ENCODE measurements at places on chromosomes 5 and 9.

DNA sequence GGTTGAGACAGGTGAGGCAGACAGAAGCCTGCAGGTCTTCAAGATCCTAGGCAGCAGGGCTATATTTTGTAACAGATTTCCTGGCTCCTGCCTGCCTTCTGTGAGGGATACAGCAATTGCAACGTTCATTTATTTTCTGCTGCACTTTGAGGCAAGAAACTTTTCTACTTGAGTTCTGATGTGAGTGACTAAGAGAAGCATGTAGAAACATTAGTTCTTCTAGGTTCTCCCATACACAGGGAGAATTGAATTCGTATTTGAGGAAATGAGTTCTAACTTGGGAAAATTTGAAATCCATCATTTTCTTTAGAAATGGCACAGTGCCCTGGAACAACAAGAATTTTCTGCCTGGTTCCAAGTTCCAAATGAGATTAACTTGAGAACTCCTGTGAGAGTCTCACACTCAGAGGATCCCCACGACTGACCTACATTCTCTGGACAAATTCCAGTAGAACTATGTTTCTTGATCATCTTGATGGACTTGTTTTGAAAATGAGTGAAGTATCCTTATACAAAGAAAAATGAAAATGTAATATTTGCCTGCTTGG, 15.0 kb downstream of the MAMDC2 start:
- no peak for DNase-seq

- DNase-seq = no peak
These were observed 138.7 kb downstream of the UGCG start for GRCh38 chr9:112035166-112035826.

DNA sequence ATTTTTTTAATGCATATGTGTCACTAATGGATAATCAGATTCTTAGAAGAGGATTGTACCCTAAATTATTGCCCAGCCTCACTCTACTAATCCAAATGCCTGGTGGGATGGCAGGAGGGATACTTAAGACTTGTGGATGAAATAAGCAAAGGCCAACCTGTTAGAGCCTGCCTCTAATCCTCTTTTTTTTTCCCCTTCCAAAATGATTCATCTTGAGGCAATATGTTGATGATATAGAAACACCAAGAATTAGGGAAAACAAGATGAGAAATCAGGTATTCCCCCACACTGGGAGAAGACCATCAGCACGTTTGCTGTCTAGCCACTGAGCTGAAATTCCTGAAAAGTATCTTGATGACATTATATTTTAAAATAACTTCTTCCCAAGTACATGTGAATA, 52.0 kb downstream of the RFK start:
- DNase-seq = no peak

DNA sequence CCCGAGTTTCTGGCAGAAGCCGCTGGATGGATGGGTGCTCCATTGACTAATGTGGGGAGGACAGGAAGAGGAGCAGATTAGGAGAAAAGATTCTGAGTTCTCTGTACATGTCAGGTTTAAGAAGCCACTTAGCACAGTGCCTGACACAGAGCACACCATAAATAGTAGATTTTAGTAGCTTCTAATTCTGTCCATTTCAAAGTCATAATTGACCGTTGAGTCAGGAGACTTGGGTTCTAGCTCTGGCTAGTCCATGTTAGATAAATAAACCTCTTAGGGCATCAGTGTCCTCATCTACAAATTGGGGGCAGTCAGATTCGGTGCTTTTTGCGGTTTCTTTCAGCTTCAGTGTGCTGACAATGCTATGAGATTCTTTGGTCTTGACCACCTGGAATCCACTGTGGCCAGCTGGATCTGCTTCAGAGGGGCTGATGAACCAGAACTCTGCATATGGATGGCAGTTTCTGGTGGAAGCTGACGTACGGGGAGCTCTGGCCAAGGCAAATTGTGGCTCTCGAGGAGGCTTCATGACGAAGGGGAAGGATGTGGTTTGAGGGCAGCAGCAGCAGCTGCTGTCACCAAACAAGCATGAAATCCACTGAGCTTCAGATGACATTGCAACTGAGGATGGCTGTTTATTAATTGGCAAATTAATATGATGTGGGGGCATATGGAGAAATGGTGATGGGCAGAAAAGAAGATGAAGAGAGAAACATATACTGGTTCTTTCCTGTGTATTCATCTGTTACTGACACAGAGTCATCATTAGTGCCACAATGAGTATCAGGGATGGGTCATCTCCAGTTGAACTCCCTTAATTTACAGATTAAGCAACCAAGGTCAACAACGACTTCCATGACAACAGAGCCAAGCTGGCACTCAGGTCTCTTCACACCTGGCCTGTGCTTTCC, 134.4 kb downstream of the AOPEP start:
- no peak for DNase-seq

DNA sequence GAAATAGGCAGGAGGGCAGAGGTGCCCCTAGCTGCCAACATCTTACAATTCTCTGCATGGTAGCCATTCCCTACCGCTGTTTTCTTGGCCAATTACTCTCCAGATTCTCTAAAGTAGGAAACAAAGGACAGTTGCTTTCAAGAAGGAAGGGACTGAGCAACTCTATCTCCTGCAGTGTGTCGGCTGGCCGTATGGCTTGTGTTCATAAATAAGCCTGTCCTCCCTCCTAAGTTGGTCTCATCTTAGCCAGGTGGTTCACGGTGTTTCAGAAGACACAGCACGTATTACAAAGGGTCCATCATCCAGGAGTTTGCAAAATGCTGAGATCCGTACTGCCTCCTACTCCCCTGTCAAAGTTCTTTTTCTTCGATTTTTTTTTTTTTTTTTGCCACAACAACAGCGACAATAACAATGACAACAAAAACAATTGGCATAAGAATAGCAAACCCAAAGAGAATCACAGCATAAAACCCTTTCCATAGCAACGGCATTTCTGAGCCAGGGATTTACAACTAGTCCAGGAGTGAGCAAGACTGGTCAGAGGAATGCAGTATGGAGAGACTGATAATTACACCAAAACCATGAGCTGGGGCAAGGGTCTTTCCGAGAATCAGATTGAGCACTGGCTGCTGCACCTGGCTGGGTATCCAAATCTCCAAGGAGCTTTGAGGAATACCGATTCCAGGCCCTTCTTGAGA, 212.8 kb downstream of the SLIT3 start:
- DNase-seq = peak; percentile 51

GRCh38 chr5:158140120-158140731, 281.3 kb upstream of the CLINT1 start:
- no peak for DNase-seq

DNA sequence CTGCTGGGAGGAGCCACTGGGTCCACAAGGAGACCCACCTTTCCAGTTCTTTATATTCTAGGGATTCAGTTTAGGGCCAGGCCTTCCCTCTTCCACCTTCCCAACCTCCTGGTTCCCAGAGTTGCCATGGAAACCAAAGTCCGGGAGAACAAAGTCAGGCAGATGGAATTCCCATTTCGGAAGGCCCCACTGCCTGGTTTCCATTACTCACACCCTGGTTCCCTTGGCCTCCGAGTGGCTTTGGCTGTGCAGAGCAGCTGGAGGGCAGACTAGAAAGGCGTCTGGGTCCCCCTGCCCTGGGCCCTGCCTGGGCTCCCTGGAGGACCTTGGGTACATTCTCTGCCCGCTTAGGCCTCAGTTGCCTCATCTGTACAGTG, 136.1 kb downstream of the RGS3 start:
- peak; percentile 68 for DNase-seq

DNA sequence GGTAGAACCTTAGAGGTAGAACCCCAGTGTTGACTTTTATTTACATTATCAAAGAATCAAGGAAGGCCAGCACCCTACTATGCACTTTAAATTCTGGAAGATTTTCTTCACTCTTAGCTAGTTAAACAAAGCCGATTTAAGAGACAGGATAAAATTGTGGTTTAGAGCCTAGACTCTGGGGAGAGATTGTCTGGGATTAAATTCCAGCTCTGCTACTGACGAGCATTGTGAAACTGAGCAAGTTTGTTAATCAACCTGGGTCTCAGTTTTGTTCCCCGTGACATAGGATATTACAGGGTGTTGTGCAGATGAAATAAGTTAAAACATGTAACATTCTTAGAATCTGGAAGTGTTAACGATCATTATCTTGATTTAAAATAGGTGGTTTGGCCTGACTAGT, 83.5 kb downstream of the FEM1C start:
- DNase-seq = no peak

GRCh38 chr5:80092486-80093107, 57.4 kb downstream of the THBS4 start:
- no peak for DNase-seq

GRCh38 chr9:119092125-119092524, 277.1 kb downstream of the BRINP1 start:
- no peak for DNase-seq

GRCh38 chr5:150440948-150441812, 8.4 kb downstream of the RPS14 start:
- peak; percentile 56 for DNase-seq

- no peak for DNase-seq
These were observed 51.1 kb upstream of the SH3PXD2B start for GRCh38 chr5:172505403-172505759.

DNA sequence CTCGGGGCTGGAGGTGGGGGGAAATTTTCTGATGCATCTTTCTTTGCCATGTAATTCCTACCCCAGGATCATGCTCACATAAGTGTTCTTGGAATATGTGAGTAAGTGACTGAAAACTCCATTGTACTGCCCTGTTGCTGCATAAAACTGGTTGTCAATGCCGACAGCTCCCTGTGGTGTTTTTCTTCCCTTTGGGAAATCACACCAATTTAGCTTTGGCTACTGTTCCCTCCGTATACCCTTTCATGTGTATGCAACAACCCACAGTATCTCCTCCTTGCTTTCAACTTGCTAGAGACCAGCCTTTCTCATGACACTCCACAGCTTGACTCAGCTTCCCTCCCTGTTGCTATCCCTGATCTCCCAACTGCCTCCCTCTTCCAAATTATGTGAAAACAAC, 240.6 kb downstream of the TRIM32 start:
- DNase-seq = peak; percentile 40

GRCh38 chr9:21592063-21592338, 109.9 kb upstream of the IFNE start:
- DNase-seq = no peak

DNA sequence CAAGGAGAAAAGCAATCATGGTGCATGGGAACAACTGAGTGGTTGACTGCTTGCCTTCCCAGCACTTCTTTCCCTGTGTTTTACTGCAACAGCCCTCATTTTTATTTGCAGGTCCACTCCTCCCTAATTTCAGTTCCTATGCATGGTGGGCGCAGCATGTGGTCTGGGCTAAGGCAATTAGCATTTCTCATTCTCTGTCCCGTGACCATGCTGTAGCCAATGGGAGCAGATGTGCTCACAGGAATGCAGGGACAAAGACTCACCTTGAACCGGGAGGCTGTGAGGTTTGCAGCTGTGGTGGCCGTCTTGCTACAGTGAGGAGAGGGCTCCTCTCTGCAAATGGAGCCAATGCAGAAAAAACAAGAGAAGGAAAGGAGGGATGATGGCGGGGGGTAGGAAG, 315.5 kb downstream of the SLIT3 start:
- peak; percentile 25 for DNase-seq

DNA sequence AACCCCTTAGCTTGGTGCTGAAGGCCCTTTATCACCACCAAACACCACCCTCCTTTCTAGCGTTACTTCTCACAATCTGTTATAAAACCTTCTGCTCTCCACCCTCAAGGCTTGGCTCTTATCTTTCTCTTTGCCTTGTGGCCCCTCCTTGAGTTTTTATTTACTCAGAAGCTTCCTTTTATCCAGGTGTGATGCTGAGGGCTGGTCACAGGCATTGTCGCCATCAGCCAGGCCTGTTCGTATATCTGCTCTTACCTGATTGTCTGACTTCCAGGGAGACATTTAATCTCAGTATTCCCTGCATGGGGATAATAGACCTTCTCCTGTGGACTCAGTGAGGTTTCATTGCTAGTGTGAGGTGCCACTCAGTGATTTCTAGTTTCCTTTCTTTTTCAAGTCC, 34.2 kb downstream of the MEGF10 start:
- DNase-seq = no peak

DNA sequence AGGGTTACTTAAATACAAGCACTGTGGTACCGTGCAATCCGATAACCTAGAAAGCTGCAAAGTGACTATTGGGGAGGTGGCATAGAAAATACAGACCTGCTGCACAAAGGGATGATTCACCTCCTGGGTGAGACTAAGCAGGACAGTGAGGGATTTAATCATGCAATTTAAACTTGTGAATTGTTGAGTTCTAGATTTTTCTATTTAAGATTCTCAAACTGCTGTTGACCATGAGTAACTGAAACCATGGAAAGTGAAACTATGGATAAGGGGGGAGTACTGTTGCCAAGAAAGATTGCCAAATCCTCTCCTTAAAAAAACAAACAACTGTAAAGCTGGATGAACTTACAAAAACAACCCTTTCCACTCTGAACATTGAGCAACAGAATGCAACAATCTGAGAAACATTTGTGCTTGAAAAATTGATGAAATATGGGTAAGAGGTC, 61.5 kb upstream of the NUDT12 start:
- no peak for DNase-seq

- no peak for DNase-seq
These were observed 65.1 kb downstream of the BASP1 start for GRCh38 chr5:17282283-17283120.

DNA sequence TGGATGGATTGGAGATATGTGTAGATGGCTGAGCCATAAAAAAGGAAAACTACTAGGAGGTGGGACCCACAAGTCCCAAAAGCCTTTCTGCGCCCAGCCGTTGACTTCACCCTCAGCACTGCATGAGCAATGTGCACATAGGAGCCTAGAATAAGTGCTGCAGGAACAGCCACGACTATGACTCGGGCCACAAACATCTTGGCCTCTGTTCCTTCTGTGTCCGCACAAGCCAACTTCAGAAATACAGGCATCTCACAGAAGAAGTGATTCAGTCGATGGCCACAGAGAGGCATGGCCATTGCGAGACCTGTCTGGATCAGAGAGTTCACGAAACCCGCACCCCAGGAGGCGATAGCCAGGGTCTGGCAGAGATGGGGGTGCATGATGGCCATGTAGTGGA, 587 bp downstream of the OR2Y1 start:
- no peak for DNase-seq

- no peak for DNase-seq
These were observed 261.0 kb downstream of the NSG2 start for GRCh38 chr5:174306345-174307030.

GRCh38 chr5:42374679-42375273, 48.5 kb upstream of the GHR start:
- DNase-seq = no peak

GRCh38 chr9:112863746-112864145, 26.9 kb downstream of the SLC46A2 start:
- no peak for DNase-seq

GRCh38 chr5:114830114-114830513, 339.6 kb downstream of the TRIM36 start:
- DNase-seq = peak; percentile 4

GRCh38 chr5:54440456-54440893, 15.0 kb upstream of the HSPB3 start:
- DNase-seq = no peak

- DNase-seq = no peak
These were observed 270.7 kb upstream of the WWC1 start for GRCh38 chr5:168020542-168021294.
